Fibroblast of upper back skin (primary cell): ENCODE measurements at places on chromosomes 13 and 19.
A peak's percentile ranks its signal among the peaks of the same experiment; 100 is the strongest.

- no peak for DNase-seq
Observed at GRCh38 chr13:106630162-106630561, 62.2 kb upstream of the ARGLU1 start.

GRCh38 chr19:15118248-15118647, 11.0 kb downstream of the SYDE1 start:
- no peak for DNase-seq

- no peak for DNase-seq
Observed at GRCh38 chr13:101798437-101798836, 346.0 kb downstream of the ITGBL1 start.

GRCh38 chr13:27079421-27079958, 92.1 kb downstream of the USP12 start:
- peak; percentile 81 for DNase-seq

- no peak for DNase-seq
Observed at GRCh38 chr19:48635966-48636858, 967 bp downstream of the DBP start.

- no peak for DNase-seq
Observed at GRCh38 chr13:76887076-76887563, 915 bp upstream of the KCTD12 start.

- DNase-seq = no peak
Observed at GRCh38 chr13:47420568-47420967, 523.7 kb upstream of the HTR2A start.

- DNase-seq = no peak
Observed at GRCh38 chr13:33034882-33035520, 18.8 kb downstream of the KL start.
